Spinal cord (tissue), 10 donors: ENCODE measurements at places on chromosomes 2 and 18. TPM values are rescaled to one million over a fixed set of nuclear protein-coding genes. Genes with fewer than 3 reads are reported as not detected.

The ZNF521 gene
- total RNA-seq: 64.4 TPM

The ACAA2 gene
- total RNA-seq: 51.3 TPM

The VPS54 gene
- total RNA-seq: 42.8 TPM

The BMP10 gene
- total RNA-seq: not detected

The EN1 gene
- 0.40 TPM for total RNA-seq

The SERPINB11 gene
- total RNA-seq: not detected

The PROKR1 gene
- total RNA-seq: 2.2 TPM

The CPS1 gene
- 8.3 TPM for total RNA-seq

The HJURP gene
- total RNA-seq: 8.3 TPM

The RIT2 gene
- 7.1 TPM for total RNA-seq

The NFATC1 gene
- total RNA-seq: 8.0 TPM

The GPBAR1 gene
- total RNA-seq: 0.30 TPM

The FNDC4 gene
- total RNA-seq: 42.5 TPM

The APCDD1 gene
- 91.9 TPM for total RNA-seq

The TMEM198 gene
- 5.3 TPM for total RNA-seq

The CPLX4 gene
- 0.22 TPM for total RNA-seq

The CDH7 gene
- 16.6 TPM for total RNA-seq

The KIAA2012 gene
- 5.7 TPM for total RNA-seq

The FAM237A gene
- total RNA-seq: not detected

The DNAH6 gene
- 5.5 TPM for total RNA-seq

The ERCC3 gene
- total RNA-seq: 34.6 TPM

The CLEC4F gene
- not detected for total RNA-seq

The RAB27B gene
- 71.8 TPM for total RNA-seq
